ENCODE measurements at places on chromosomes 6 and 20.

- DNase-seq = no peak
Observed at GRCh38 chr20:36974660-36975059, 23.2 kb upstream of the SAMHD1 start.

GRCh38 chr20:19024296-19025035 is 188.0 kb upstream of the SLC24A3 start:
- no peak for DNase-seq

- no peak for DNase-seq
Observed at GRCh38 chr6:81857812-81858211, 105.3 kb upstream of the TENT5A start.

- DNase-seq = no peak
Observed at GRCh38 chr6:1610497-1611321, 994 bp downstream of the FOXC1 start.

GRCh38 chr20:62935968-62936585 is 1.9 kb upstream of the GID8 start:
- DNase-seq = no peak

- no peak for DNase-seq
Observed at GRCh38 chr6:69584913-69585729, 211.7 kb downstream of the LMBRD1 start.

DNA sequence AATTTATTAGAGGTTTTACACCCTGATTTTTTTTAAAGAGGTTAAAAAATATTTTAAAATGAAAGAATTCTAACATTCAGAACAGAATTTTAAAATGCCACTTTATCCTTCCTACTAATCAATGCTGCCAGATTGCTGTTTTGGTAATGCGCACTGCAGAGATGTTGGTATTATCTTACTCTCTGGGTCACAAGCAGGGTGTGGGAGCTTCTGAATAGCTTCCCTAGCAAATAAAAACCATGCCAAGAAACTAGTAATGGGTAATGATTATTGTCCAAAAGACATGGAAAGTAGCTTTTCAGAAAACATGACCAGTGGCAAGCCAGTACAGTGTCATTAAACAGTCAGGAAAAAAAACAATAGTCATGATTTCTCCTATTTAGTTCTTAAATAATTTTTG is 205.4 kb downstream of the TPBG start:
- no peak for DNase-seq

DNA sequence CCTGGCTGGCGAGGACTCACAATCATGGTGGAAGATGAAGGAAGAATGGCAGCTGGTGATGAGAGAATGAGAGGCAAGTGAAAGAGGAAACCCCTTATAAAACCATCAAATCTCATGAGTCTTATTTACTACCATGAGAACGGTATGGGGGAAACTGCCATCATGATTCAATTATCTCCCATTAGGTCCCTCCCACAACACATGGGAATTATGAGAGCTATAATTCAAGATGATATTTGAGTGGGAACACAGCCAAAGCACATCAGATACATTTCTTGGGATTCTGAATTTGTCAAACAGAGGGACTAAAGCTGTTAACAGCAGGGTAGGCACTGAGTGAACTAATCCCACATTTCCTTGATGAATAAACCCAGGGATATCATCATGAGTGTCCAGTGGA is 116.2 kb upstream of the PLCB4 start:
- no peak for DNase-seq

DNA sequence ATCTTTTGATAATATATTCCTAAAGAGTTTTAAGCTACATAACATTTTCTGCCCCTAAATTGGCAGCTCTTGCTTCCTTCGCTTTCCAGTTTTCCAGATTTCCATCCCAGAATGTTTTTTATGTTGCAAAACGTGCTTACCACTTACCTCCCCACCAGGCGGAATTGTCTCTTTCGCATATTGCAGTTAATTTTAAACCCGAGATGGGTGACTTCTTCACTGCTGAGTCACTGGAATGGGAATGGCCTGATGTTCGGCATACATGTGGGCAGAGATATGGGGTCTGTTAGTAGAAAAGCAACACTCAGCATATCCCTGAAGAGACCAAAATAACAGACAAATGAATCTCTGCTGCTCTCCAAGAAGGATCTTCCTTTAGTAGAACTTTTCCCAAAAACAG is 491.2 kb downstream of the PREX1 start:
- no peak for DNase-seq

GRCh38 chr20:10805764-10806163 is 132.0 kb upstream of the JAG1 start:
- no peak for DNase-seq

GRCh38 chr6:130778946-130779657 is 48.1 kb upstream of the SMLR1 start:
- DNase-seq = no peak

DNA sequence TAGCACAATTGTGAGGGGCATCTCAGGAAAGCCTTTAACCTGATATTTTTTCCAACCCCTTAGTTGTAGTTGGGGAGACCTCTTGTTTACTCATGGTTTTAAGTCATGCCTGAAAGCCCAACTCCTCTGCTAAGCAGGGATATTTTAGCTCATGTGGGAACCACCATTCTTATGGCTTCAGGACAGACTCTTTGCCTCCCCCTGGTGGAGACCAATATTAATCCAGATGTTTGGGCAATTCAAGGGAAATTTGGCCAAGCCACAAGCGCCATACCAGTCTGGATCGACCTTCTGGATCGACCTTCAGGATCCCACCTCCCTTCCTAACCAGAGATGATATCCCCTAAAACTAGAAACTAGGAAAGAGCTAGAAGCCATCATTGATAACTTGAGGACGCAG is 211.2 kb downstream of the C6orf118 start:
- no peak for DNase-seq

GRCh38 chr6:40176152-40176551 is 241.9 kb upstream of the MOCS1 start:
- no peak for DNase-seq

- DNase-seq = no peak
Observed at GRCh38 chr6:5246141-5247097, 14.3 kb downstream of the LYRM4 start.

DNA sequence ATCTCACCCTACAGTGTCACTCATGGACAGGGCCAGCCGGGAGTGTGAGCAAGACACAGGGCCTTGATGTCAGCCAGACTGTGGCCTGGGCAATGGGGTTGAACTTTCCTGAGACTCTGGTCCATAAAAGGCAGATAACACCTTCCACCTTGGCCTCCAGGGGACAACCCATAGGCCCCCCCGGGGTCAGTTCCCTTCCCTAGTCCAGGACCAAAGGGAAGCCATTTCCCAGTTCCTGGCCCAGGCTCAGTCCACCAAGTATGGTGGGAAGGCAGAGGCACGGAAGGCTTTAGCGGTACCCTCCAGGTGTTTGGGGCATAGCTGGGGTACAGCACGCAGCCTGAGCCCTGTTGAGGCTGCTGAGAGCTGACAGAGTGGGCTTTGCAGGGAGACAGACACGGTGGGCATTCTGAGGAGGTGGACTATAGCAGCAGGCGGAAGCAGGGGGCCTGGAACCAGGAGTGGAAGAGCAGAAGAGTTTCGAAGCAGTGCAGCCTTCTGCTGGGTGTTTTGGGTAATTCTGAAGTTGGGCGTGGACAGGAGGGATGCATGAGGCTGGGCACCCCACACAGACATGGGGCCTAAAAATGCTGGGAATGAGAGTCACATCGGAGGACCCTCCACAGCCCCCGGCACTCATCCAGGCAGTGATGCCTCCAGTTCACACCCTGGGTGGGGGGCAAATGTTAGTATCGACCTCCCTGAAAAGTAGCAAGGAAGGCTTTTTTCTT is 43.9 kb upstream of the CD93 start:
- no peak for DNase-seq

DNA sequence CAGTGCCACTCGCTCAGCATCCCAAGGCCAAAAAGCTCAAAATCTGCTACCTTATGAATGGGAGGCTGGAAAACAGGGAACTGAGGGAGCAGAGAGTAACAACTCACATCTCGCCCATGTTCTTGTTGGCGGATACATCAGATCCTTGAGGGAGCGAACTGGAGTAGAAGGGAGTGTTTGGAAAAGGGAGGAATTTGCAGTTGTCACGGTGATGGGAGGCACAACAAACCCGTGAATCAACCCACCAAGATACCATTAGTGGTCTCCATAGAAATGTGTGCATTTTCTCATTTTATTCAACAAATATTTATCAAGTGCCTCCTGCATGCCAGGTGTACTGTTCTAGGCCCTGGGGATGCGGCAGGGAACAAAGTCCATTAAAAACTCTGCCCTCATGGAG is 212.1 kb downstream of the EYA2 start:
- DNase-seq = no peak

DNA sequence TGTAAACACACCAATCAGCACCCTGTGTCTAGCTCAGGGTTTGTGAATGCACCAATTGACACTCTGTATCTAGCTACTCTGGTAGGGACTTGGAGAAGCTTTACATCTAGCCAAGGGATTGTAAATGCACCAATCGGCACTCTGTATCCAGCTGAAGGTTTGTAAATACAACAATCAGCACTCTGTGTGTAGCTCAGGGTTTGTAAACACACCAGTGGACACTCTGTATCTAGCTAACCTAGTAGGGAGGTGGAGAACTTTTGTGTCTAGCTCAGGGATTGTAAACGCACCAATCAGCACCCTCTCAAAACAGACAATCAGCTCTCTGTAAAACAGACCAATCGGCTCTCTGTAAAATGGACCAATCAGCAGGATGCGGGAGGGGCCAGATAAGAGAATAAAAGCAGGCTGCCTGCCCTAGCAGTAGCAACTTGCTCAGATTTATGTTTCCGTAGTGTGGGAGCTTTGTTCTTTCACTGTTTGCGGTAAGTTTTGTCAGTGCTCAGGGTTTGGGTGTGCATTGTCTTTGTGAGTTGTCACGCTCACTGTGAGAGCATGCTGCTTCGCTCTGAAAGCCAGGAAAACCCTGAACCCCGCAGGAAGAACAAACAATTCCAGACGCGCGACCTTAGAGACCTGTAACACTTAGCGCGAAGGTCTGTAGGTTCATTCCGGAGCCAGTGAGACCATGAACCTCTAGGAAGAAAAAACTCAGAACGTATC is 37.0 kb downstream of the RIOK1 start:
- DNase-seq = no peak

- no peak for DNase-seq
Observed at GRCh38 chr6:15672818-15673217, 10.0 kb upstream of the DTNBP1 start.

GRCh38 chr6:47069156-47069555 is 27.0 kb upstream of the ADGRF1 start:
- DNase-seq = no peak

DNA sequence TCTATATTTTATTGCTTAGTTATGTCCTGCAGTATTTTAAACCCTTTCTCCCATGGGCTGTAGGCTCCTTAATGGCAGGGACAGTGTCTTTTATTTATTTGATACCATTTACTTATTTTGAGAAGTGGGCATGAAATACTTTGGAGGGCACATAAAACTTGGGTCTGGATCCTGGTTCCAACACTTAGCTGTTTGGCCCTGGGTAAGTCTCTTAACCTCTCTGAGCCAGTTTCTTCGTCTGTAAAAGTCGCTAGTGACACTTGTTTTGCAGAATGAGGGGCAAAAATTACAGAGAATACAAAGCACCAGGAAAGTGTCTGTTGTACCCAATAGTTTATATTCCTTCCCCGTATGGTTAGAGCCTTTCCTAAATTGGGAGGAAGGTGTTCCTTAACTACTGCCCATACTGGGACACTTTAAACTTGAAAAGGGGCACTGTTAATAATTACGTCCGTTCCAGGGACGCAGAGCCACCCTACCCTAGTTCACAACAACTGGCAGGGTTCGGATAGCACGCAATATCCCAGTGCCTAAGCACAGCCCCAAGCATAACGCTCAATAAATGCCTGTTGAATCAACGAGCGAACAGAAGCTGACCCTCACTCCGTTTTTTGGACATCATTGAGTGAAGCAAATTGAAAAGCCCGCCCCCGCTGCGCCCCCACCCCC is 6.0 kb upstream of the ARMC12 start:
- DNase-seq = no peak

GRCh38 chr6:26556263-26557070 is 18.3 kb downstream of the HMGN4 start:
- DNase-seq = no peak

DNA sequence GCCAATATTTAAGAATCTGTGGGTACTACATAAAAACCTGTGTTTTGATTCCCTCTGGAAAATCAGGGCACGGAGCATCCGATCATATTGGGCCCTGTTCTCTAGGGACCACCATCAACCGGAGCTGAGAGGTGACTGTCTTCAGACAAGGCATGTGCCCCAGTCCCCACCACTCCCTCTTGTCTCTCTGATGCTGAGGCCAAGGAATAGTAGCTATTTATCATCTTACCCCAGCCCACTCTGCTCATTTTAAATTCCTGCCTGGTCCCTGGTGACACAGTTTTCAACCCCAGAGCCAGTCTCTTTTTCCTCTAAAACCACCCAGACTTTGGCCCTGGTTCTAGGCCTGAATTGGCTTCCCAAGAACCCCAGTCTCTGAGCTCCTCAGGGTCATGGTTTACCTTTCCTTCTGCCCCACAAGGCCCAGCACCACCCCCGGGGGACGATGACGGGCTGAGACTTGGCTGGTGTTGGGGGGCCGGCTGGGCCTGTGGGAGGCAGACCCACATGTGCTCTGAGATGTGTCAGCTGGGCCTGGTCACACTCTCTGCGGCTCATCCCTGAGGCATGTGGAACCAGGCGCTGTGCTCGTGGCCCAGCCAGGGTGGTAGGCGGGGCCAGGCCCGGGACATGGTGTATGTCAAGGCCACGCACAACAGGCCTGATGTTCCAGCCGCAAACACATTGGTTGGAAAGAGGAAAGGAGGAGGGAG is 114.4 kb downstream of the CEBPB start:
- no peak for DNase-seq

DNA sequence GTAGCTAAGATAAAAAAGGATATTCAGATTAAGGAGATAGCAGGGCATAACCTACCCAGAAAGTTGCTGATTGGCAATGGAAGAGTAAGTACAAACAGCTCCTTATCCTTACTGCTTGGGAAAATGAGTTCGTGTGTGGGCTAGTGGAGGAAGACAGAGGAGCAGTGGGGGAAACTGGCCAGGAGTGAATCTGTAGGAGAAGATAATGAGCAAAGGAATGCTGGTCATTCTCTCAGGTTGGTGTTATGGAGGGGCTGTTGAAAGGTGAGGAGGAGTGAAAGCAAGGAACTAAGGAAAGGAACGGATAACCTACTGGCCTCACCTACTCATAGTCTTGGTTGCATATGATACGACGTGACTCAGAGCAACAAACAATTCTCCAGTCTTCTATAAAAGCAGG is 7.3 kb upstream of the GJB7 start:
- no peak for DNase-seq

GRCh38 chr20:63017076-63017825 is 10.5 kb upstream of the BHLHE23 start:
- no peak for DNase-seq

- no peak for DNase-seq
Observed at GRCh38 chr20:57749869-57750268, 40.1 kb upstream of the PMEPA1 start.

GRCh38 chr20:62087227-62087626 is 21.5 kb upstream of the TAF4 start:
- DNase-seq = peak; percentile 34

DNA sequence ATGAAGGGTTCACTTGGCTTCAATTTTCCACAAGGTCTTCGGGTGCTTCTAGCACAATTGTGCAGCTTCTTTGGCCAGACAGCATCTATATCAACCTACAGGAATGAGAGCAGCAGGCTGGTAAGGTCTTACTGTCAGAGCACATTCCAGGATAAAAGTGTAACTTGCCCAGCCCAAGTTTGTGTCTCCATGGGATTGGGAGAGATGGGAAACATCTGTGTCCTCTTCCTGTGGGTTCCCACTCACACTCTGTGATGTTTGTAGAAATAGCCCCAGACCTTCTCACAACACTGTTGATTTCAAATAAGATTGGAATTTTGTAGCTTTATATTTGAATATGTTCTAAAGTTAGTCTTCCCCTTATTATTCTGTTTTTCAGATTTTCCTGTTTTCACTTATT is 83.4 kb upstream of the RGS17 start:
- no peak for DNase-seq

GRCh38 chr6:130965656-130966055 is 97.4 kb downstream of the EPB41L2 start:
- DNase-seq = no peak

All from RWPE1 (cell line).